Pulmonary artery endothelial cell (primary cell): ENCODE measurements at places on chromosomes 1 and 21. TPM values are rescaled to one million over a fixed set of nuclear protein-coding genes. Genes with fewer than 3 reads are reported as not detected.
A peak's percentile ranks its signal among the peaks of the same experiment; 100 is the strongest.

DNA sequence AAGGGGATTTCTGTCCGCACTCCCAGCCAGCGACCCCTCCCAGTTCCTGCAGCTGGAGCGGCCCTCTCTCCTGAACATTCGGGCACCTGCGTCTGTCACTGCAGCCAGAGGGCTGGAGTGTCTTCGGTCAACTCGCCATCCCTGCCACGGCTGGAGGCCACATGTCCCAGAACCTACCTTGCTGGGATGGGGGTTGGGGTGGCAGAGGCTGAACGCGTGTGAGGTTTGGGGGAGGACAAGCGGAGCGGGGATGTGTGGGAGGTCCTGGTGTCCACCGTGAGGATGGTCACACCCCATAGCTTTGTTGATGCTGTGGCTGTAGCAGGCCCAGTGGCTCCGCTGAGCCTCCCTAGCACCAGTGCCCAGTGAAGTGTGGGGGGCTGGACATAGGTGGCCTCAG is 14.8 kb upstream of the C1orf174 start:
- DNase-seq, result no peak

DNA sequence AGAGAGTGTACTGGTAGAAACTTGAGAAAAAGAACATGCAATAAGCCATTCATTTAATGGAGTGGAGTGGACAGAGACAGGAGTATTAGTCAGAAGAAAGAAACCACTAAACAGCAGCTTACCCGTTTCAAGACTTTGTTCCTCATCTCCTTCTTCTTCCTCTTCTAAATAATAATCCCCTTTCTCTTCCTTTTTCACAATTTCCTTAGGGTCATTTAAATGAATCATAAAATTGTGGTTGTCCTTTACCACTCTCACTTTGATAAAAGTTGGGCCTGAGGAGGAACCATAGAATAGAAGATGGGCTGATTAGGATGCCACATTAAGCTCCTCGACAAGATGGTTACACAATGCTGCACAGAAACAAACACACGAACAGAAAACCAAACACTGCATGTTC is 109.6 kb downstream of the WDR3 start:
- DNase-seq, result no peak

- peak; percentile 20 for DNase-seq
Measured at GRCh38 chr1:201408176-201408833, 9.2 kb upstream of the LAD1 start.

DNA sequence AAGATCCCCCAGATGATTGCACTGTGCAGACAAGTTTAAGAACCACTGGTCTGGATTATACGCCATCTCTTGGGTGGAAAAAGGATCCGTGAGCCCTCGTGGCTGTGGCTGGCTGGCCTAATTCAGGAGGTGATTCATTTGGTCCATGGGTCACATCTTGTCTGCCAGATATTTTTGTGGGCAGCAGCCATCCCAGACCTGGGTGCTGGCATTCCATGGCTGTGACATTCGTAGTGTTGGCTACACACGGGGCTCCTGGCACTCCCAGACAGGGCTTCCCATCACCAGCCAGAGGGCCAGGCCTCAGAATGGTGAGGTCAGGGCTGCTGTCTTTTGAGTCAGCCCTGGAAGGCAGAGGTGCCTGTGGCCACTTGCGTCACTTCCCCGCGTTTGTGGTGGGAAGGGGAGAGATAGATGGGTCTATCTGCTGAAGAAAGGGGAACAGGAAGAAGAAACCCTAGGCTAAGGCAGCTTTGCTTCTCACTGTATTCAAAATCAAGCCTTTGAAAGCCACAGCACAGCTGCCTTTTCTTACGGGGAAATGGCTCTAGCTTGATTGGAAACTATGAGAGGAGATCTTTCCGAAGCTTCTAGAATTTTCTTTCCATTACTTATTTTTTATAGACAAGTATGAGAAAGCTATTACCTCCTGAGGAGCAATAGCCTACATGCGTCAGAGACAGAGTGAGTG is 32.4 kb downstream of the EIF2D start:
- no peak for DNase-seq

- no peak for DNase-seq
Measured at GRCh38 chr21:43909741-43910400, 44.8 kb downstream of the AGPAT3 start.

DNA sequence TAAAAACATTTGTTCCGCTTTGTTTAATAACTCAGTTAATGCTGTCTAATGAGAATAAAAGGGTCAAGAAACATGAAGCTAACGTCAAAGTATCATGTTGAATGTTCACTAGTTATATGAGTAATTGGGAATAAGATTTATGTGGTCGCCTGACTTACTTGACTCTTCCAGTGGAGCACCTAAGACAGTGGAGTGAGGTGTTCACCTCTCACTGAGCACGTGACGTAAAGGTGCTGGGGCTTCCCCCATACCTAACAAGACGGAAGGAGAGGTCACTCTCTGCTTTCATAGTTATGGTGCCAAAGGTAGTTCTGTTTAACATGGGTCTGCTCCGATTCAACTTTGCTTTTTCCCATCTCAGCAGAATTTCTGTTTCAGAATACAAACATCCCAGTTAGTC is 686 bp downstream of the KMO start:
- no peak for DNase-seq

GRCh38 chr1:102085896-102086295 is 89.2 kb upstream of the OLFM3 start:
- DNase-seq, result no peak

- DNase-seq, result no peak
Measured at GRCh38 chr1:90344963-90345730, 350.2 kb downstream of the ZNF326 start.

GRCh38 chr1:13825033-13825432 is 125.0 kb downstream of the PRDM2 start:
- DNase-seq, result no peak

DNA sequence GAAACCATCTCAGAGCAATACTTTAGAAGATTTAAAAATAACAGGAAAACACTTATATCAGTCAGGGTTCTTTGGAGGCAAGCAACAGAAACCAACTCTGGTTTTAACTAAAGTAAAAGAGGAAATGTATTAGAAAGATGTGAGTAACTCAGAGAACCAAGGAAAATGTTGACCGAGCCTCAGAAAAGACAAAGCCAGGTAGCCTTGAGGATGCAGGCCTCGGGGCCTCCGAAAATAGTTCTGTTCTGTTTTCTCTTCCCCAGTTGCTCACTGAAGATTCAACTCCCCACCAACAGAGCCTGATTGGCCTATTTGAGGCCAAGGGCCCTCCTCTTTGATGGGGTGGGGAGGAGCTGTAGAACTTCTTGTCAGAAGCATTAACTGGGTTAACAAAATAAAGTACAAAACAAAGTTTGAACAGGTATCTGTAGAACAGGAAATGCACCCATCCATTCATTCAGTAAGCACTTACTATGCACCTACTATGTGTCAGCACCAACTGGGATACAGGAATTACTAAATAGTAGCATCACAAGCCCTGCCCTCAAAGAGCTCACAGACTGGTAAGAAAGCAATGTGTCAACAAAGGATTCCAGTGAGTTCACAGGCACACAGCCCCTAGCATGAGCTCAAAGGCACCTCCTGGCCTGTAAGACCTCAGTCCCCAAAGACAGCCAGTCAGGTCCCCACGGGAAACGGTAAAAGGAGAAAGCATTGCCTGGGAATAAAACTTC is 12.6 kb downstream of the SLAMF8 start:
- DNase-seq, result no peak

GRCh38 chr1:43783671-43784205 is 76.4 kb downstream of the ST3GAL3 start:
- DNase-seq, result no peak

GRCh38 chr1:55334160-55334559 is 119.0 kb upstream of the USP24 start:
- DNase-seq, result no peak

DNA sequence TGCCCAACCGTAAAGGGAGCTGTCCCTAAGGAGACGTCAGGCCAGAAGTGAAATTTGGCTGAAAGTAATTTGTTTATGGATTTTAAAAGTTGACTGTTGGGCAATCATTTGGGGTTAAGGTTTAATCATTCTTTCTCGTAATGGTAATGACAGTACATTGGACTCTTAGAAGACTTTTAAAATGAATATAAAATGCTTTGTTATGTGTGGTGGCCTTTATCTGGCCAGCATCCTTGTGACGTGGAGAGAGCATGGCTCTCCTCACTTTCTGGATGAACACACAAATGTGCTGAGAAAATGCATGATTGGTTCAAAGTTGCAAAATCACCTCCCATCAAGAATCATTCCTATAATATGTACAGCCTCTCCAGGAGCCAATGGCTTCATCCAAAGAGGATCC is 160.2 kb downstream of the DHRS3 start:
- DNase-seq, result no peak

DNA sequence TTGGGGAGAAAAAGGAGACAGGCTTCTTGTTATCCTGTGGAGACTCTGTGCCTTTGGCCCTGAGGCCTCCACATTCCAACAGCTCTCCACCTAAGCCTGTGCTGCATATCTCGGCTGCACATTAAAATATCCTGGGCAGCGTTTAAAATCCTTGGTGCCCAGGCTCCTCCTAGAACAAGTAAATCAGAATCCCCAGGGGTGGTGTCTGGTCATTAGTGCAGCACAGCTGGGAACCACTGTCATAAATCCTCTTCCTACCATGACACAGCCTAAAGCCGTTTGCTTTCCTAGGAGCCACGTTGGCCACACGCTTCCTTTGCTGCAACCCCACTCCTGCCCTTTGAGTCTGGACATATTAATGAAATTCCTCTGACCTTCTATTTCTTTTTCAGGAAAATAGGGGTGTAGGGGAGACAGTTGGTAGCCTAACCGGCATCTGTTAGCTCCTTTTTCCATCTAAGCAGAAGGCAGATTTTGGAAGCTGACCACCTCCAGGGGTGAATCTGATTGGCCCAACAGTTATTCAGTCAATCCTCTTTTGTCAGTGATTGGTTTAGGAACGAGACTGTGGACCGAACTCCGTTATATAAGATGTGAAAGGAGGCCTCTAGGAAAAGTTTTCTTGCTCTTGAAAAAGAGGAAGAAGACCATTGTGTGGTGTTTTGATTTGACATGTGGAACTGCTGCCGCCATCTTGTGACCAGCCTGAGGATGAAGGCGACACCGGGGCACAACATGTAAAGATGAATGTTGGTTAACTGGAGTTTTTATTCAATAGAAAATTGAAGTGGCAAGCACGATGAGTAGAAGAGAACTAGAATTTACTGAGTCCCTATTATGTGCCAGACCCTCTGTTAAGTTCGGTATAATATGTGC is 41.9 kb downstream of the JUN start:
- no peak for DNase-seq

DNA sequence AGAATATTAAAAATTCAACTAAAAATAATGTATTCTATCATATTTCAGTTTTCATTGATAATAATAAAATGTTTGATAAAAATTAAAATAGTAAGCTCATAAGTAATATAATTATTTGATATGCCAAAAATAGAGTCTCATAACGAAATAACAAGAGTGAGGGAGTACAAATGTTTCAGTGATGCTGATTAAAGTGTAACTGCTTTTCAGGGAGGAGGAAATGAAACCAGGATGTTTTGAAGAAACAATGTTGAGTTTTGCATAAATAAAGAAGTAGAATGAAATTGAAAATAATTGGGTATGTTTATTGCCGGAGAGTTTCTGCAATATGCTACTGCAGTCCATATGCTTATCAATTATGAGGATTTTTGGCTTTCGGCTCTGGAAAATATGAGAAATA is 1159.8 kb upstream of the ADGRL2 start:
- DNase-seq, result no peak

- DNase-seq, result no peak
Measured at GRCh38 chr1:88398338-88398737, 285.7 kb upstream of the PKN2 start.

DNA sequence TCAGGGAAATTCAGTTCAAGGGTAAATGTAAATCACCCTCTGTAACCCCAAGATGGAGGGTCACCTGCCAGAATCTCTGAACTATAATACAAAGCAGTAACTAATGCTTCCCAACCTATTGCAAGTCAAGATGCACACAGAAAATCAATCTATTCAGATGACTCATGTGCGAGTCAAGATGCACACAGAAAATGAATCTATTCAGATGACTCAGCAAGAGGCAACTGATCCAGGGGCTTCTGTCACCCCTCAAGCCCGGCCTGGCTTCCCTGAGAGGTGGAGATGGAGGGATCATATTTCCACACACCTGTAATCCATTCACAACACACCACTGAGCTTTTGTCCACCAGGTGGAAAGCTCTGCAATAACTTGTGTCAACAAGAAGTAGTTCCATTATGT is 17.4 kb upstream of the HIVEP3 start:
- DNase-seq, result no peak

DNA sequence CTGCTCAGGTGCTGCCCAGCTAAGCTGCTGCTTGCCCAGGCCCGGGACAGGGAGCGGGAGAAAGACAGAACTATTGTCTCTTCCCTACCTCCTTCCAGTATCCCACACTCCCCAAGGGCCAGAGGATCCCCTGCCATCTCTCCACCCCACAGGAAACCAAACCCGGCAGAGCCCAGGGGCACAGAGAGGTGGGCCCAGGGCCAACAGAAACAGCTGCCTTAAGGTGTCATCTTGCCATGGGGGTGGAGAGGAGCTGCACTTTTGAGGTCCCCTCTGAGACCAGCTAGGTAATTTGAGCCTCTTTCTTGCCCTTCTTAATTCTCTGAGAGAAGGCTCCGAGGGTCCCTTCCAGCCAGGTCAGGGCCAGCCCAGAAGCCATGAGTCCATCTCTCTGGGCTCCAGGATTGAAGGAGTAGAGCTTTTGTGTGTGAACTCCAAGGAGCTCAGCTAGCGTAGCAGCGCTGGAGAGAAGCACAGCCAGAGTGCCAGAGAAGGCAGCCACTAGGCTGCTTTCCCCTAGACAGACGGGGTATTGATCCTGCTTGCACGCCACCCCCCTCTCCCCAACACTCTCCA is 9.7 kb upstream of the GPR61 start:
- no peak for DNase-seq

GRCh38 chr1:197336571-197336970 is 68.5 kb downstream of the CRB1 start:
- no peak for DNase-seq

Gene OR2T12
- not detected in 2 replicates for total RNA-seq

Gene NFIA
- 9.3 and 10.2 TPM in 2 replicates for total RNA-seq

Gene LCE1E
- not detected in 2 replicates for total RNA-seq

Gene C1orf87
- not detected in 2 replicates for total RNA-seq

Gene TAF13
- total RNA-seq, result 68.0 and 145 TPM in 2 replicates

Gene CSMD2
- under 0.01 TPM in 2 replicates for total RNA-seq

Gene TAS1R1
- total RNA-seq, result 0.07 TPM in 1 of 2 replicates, not detected in the other

Gene LCE2B
- total RNA-seq, result not detected in 2 replicates

Gene UBE4B
- total RNA-seq, result 17.3 and 24.2 TPM in 2 replicates

Gene ADSS2
- 83.9 and 111 TPM in 2 replicates for total RNA-seq

Gene RGS1
- total RNA-seq, result not detected in 2 replicates

Gene MNDA
- not detected in 2 replicates for total RNA-seq

Gene IGSF21
- total RNA-seq, result not detected in 2 replicates

Gene S100A9
- 0.13 and 0.95 TPM in 2 replicates for total RNA-seq

Gene TFF2
- total RNA-seq, result not detected in 2 replicates

Gene OR2T35
- total RNA-seq, result not detected in 2 replicates

Gene GSTM1
- total RNA-seq, result not detected in 2 replicates

Gene OPTC
- total RNA-seq, result not detected in 2 replicates
